ENCODE measurements at places on chromosomes 12 and 14. TPM values are rescaled to one million over a fixed set of nuclear protein-coding genes. Genes with fewer than 3 reads are reported as not detected.

The FBXO21 gene
- polyA plus RNA-seq: 59.3 TPM

The PTHLH gene
- polyA plus RNA-seq: 1.1 TPM

The CCDC184 gene
- polyA plus RNA-seq: 0.60 TPM

The RAB2B gene
- 43.7 TPM for polyA plus RNA-seq

The NOS1 gene
- 0.65 TPM for polyA plus RNA-seq

The PIWIL1 gene
- polyA plus RNA-seq: 0.59 TPM

The DNAAF2 gene
- polyA plus RNA-seq: 18.7 TPM

The CLEC1B gene
- polyA plus RNA-seq: 1.4 TPM

The ANKS1B gene
- polyA plus RNA-seq: 4.6 TPM

GRCh38 chr12:104583301-104583700, 126.6 kb downstream of the CHST11 start:
- DNase-seq: no peak

DNA sequence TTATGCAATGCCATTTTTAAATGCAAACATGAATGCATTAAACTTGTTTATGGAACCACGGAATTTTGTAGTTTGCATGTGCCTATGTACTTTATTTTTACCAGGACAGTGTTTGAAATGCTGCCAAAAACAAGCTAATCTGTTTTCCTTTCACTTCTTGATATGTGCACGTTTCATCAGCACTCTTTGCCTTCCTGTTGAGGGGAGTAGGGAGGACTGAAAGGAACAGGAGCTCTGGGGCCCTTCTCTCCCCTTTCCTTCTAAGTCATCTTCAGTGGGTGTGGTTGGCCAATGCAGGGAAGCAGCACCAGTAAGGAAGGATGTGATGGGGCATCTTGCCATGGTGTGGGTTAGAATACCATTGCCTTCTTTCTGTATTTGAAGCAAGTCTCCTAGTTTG, 12.1 kb upstream of the PPP4R4 start:
- no peak for DNase-seq

DNA sequence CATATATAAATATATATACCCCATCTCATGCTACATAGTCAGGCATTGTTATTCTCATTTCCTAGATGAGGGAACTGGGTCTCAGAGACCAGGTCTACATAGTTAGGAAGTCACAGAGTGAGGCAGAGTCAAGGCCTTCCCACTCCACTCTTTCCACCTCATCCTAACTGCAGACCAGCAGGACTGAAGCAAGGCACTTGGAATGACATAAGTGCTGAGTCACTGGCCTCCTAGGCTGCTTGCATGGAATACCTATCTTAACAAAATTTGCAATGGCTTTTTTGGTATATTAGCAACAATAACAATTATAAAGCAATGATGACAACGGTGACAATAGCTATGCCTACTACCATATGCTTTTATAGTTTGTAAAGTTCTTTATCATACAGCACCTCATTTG, 5.4 kb upstream of the ANO4 start:
- no peak for DNase-seq

GRCh38 chr14:90677484-90678050, 138.7 kb downstream of the TTC7B start:
- no peak for DNase-seq

DNA sequence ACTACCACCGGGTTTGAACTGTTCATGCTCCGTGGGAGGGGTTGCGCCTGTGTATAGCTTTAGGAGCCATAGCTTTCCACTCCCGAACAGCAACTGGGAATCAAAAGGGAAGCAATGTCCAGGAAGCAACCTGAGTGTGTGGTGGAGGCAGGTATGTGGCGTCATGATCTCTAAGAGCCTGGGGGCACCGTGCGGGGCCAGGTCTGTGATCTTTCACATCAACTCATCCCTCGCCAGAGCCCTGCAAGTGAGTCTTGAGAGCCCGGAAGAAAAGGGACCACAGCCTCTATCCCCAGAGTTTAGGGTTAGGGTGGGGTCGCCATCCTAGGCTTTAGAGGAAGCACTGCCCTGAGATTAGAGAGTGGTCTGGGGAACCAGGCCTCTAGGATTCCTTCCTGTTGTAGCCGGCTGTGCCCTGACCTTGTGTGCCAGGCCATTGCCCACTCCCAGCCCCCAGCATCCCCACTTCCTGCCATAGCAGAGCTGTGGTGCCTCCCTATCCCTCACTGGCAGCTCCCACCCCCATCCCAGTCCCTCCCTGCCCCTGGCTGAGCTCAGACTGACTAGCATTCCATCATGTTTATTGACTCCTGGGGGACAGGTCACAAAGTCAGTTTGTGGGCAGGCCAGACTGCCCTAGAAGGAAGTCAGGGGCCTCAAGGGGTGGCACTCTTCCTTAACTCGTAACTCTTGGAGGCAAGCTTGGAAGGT, 745 bp upstream of the ADCY4 start:
- DNase-seq: no peak

DNA sequence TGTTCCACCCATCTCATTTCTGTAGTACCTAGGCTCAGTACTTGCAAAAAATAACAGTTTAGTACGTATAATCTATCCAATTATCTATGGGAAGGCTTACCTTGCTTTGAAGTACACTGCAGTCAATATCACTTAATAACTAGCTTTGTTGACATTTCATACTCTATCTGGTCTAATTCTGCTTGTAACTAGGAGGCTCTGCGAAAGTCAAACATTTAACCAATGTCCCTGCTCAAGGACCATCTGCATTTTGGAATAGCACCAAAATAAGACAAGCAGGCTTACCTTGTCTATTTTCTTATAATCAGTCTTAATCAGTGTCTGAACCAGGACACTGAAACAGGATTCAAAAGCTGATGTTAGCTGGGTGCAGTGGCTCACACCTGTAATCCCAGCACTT, 39.9 kb downstream of the SLC25A47 start:
- no peak for DNase-seq

GRCh38 chr12:2477009-2477766, 317.6 kb upstream of the FKBP4 start:
- DNase-seq: no peak

DNA sequence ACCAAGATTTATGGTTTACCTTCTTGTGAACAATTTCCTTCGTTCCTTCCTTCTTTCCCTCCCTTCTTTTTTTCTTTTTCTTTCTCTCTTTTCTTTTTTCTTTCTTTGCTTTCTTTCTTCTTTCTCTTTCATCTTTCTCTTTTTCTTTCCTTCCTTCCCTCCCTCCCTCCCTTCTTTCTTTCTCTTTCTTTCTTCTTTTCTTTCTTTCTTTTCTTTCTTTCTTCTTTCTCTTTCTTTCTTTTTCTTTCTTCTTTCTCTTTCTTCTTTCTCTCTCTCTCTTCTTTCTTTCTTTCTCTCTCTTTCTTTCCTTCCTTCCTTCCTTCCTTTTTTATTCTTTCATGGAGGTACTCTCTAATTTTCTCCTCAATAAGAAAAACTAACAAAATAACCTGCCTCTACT, 462.1 kb upstream of the ATP2B1 start:
- no peak for DNase-seq

- DNase-seq: no peak
Observed at GRCh38 chr14:94888121-94888520, 118.2 kb upstream of the GSC start.

DNA sequence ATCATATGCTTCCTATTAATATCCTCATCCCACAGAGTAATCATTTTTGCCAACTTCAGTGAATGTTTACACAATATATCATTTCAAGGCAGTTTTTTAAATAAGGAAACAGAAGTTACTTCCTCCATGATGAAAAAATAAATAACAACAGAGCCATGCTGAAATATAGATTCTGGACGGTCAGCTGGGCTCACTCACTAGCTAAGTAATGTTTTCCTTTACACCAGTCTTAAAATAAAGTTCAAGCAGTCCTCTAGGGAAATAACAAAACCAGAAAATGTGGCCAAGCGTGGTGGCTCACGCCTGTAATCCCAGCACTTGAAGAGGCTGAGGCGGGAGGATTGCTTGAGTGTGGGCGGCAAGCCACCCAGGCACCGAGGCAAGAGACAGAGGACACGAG, 28.7 kb downstream of the AICDA start:
- DNase-seq: no peak

DNA sequence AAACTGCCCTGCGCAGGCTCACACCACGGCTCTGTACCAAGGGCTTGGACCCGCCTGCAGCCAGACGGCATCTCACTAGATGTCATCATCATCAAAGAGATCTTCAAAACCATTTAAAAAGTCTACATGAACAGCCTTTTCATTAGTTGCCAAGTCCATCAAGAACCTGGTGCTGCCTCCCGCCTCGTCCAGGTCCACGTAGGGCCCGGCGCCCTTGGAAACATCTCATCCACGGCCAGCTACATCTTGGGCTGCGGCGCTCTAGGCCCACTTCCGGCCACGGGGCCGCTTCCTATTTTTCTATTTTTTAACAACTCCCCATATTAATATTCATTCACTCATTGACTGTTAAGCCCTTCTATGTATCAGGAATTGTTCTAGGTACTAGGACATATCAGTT, 7.4 kb upstream of the GNPNAT1 start:
- no peak for DNase-seq

DNA sequence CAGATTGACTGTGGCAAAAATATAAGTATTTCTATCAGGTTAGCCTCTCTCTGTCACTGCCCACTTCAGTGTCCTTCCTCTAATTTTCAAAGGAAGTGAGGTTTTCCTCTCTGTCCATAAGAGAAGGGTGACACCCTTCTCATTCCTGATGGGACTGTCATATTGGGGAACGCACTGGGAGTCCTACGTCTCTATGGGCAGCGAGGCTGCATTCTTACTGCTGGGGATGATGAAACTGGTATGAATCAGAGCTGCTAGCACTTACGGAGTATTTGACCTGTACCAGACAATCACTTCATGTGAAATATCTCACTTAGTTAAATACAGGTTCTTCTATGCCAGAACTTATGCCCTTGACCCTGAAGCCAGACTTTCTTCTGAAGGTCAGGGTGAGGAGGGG, 436.3 kb downstream of the DPF3 start:
- no peak for DNase-seq

DNA sequence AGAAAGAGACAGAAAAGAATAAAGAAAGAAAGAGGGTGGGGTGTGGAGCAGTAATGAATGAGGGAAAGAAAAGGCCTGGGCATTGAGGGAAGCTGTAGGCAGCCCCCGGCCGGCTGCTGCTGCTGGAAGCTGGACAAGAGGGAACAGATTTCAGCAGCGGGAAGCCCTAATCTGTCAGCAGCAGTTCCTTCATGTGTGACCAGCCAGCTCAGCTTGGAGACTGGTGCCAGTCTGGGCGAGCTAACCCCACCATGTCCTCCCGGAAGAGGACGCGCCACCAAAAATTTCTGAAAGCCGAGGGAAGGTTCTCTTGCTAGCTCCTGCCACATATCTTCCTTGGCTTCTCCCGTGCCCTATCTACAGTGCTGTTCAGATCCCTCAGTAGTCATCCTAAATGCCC, 236.8 kb downstream of the GRIN2B start:
- DNase-seq: no peak

GRCh38 chr14:68199554-68200151, 380.1 kb downstream of the RAD51B start:
- peak; percentile 77 for DNase-seq

DNA sequence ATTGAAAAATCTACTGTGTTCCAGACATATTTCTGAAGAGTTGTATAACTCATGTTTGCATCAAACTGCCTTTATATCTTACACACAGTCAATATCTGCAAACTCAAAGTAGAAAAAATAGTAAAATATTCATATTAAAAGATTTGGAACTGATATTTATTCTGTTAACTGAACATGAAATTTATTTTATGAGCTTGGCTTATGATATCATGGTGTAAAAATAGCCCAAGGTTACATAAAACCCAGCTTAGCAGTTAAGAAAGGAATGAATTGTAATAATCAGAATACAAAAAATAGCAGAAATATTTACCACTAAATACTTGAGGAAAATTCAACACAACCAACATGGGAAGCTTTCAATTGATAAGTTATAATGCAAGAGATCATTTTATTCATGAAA, 367.9 kb downstream of the FLRT2 start:
- no peak for DNase-seq

DNA sequence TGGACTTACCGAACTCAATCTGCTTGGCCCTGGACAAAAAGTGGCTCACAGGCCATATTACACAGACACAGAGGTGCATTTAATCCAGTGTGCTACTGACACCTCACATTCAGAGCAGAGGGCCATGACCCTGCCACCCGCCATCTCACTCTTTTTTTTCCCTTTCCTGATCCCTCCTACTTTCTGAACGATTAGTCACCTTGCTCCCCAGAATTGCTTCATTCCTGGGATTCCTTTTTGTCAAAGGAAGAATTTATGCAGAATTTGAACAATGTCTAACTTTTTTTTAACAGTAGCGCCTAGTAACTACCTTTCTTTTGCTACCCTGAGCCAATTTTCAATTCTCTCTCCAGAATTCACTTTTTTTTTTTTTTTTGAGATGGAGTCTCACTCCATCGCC, 4.6 kb downstream of the PKP2 start:
- DNase-seq: no peak

GRCh38 chr14:24659916-24660570, 26.1 kb upstream of the GZMB start:
- DNase-seq: no peak

DNA sequence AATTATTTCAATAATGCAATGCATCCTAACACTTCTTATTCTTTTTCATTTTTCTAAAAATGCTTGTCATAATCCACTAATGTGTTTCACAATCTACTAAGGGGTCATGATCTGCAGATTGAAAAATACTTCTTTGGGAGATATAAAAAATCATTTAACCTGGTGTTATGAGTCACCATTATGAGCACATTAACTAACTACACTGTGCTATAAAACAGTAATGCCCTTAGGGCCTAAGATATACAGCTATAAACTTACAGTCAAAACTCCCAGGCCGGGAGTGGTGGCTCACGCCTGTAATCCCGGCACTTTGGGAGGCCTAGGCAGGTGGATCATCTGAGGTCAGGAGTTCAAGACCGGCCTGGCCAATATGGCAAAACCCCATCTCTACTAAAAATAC, 14.2 kb downstream of the ATXN2 start:
- no peak for DNase-seq

DNA sequence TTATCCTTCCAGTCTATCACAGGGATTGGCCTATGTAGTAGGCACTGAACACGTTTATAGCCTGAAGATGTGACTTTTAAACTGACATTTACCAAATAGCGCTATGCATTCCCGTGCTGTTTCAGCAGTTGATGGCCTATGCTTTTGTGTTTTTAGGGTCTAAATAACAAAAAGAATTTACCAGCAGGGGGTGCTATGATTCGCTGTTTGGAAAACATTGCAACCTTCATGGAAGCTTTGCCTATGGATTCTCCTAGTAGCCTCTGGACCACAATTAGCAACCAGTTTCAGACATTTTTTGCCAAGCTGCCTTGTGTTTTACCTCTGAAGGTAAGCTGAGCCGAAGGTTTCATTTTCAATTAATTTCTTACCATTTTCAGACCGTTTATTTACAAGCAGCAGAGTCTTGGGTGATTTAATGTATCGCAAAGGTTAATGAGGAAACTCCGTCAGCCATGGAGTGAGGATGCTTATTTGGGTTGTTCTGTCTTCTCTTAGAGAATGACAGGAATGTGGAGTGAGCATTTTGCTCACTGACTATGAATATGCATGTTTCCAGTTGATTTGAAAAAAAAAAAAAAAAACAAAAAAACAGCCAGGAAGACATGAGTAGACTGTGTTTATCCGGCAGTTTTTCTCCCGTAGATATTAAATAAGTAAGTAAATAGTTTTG, 133.1 kb downstream of the PRIMA1 start:
- peak; percentile 67 for DNase-seq

Measured in renal cortex interstitium (tissue), 15 donors.